Gastroesophageal sphincter (tissue), 4 donors: ENCODE measurements at places on chromosomes 4 and X. TPM values are rescaled to one million over a fixed set of nuclear protein-coding genes. Genes with fewer than 3 reads are reported as not detected.

Gene DCAF8L2
- total RNA-seq = not detected

DNA sequence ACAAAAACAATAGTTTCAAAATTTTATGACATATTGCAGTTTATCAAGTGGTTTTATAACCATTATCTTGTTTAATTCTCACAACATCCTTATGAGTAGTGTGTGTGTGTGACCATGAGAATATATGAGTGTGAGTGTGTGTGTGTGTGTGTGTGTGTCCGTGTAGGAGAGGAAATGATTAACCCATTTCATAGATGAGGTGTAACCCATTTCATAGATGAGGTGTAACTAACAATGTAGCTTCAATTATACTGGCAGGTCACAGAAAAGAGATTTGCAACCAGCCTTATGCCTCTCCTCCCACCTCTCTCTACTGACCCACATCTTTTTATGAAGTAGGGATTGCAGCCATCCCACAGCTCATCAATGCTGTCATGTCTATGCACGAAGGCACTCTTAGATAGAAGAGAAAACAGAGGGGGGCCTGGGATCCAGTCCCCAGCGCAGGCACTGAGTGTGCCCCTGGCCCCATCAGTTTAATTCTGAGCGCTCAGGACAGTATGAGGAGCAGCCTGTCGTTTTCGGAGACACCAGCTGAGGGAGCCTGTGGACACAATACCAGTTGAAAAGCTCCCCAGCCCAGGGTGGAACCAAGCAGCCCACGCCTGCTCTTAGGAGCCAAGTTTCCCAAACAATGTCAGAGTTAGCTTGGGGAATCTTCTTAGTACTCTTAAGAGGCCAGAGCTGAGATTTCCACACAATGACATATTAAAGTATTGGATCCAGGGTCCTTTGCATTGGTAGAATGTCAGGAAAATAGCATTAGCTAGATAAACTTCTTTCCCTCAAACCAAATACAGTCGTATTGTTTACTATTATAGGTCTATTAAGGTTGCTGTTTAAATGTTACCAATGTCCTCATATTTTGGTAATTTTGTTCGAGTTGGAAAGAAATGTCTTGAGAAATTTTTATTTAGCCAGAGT lies 88.6 kb downstream of the PALLD start:
- ATAC-seq = peak; percentile 91

Gene JADE3
- total RNA-seq = 5.5 TPM

GRCh38 chr4:60744767-60745166 lies 455.4 kb upstream of the ADGRL3 start:
- no peak for ATAC-seq

Gene FRYL
- 92.5 TPM for total RNA-seq

GRCh38 chr4:4847011-4847410 lies 12.5 kb upstream of the MSX1 start:
- ATAC-seq = no peak

DNA sequence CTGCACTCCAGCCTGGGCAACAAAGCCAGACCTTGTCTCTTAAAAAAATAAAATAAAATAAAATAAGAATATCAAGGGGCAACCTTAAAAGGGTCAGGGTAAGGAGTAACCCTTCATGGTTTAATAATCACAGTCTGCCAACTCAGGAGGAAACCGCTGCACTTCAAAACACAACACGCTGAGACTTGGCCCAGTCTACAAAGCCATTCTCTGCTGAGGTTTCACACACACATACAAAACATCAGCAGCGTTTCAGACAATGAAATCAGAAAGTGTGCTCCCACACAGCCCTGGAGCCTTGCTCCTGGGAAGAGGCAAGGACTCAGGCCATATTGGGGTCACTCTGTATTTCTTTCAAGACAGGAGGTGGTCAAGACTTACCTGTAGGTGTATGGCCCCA lies 18.3 kb downstream of the SCARB2 start:
- ATAC-seq = no peak

DNA sequence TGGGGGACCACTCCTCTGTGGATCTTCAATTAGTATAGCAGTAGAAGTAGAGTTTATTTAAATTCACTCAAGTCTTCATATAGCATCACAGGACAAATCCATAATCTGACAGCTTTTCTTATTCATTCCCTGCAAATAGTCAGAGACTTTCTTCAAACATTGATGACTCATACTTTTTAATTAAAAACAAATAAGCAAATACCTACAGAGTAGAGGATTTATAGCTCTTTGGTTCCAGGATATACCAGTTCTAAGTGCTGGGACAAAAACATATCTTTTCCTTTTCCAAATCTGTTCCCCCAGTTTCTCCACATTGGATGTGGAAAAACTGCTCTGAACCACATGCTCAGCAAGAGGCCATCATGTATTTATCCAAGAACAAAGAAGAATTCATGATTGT lies 24.1 kb downstream of the EMCN start:
- no peak for ATAC-seq

Gene FGF13
- total RNA-seq = 19.3 TPM

Gene RPGR
- 23.5 TPM for total RNA-seq

DNA sequence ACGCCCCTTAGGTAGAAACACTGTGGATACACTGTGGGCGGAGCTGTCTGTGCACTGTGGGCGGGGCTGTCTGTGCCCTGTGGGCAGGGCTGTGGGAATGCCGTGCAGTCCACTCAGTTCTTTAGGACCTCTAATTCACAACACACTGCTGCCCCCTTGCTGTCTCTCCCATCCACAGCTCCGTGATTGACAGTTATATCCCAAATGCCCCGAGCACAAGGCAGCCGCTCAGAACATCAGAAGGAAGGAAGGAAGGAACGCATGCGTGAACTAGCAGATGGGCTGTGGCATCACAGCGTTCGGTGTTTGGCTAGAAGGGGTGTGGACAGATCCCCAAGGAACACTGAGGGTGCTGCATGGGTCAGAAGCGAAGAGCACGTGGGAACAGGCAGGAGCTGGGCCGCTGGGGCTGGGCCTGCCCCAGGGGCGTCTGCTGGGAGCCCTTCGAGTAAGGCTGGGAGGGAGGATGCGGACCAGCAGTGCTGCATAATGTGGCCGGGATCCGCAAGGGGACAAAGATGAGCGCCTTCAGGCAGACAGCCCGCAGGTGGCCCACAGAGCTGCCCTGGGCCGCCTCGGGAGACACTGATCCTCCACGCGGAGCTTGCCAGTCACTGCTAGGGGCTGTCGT lies 29.8 kb downstream of the ACOX3 start:
- ATAC-seq = peak; percentile 60

GRCh38 chrX:21255032-21255618 lies 119.1 kb upstream of the CNKSR2 start:
- ATAC-seq = no peak

Gene ATP1B4
- not detected for total RNA-seq

Gene UGT2B11
- not detected for total RNA-seq

Gene ADRA2C
- total RNA-seq = 26.5 TPM

- ATAC-seq = no peak
These were observed 52.6 kb downstream of the PCYT1B start for GRCh38 chrX:24594501-24594900.

- ATAC-seq = no peak
These were observed 167.0 kb upstream of the RPL34 start for GRCh38 chr4:108453366-108453765.

DNA sequence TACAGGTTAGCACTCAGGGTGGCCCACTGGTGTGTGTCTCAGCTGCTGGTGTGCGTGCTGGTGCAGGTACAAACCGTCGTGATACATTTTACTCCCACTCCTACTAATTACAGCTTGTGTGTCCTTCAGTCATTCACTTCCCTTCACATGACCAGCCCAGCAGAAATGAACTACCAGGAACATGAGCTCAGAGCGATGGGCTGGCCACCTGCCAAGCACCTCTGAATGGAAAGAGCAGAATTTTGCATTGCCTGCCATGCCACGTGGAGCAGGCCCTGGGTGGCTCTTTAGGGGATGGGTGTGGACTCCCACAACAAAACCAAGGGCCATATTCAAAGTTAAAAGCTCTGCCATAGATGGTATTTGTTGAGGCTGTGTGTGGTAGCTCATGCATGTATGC lies 58.9 kb upstream of the PGM2 start:
- ATAC-seq = no peak

Gene GYPA
- total RNA-seq = not detected

GRCh38 chrX:69289046-69289792 lies 124.0 kb upstream of the PJA1 start:
- no peak for ATAC-seq

DNA sequence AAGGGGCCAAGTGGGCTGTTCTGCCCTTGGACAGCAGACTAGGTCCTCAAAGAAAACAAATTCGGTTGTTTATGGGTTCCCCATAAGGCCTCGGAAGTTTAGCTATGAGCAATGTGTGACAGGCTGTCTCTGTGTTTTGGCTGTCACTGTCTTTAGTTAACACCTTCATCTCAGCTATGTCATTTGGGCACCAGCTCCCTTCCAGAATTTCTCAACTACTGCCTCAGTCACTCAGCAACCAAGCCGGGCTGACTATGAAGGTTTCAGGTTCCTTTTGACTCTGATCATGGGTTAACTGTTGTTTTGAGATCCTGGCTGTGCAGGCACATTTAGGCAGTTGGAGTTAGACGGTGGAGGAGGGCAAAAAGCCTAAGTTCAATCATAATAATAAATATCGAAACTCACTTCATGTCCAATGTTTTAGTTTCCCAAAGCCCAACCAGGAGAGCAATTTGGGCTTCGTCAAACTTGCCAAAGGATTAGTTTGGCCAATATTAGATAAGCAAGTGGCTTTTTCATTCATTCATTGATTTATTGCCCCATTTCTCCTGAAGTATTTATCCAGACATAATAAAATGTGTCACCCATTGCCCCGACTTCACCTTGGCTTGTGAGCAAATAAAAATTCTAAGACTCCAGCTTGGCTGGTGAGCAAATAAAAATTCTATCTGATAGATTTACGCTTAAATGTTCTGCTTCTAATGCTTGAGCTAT lies 9.1 kb upstream of the PAGE1 start:
- no peak for ATAC-seq

DNA sequence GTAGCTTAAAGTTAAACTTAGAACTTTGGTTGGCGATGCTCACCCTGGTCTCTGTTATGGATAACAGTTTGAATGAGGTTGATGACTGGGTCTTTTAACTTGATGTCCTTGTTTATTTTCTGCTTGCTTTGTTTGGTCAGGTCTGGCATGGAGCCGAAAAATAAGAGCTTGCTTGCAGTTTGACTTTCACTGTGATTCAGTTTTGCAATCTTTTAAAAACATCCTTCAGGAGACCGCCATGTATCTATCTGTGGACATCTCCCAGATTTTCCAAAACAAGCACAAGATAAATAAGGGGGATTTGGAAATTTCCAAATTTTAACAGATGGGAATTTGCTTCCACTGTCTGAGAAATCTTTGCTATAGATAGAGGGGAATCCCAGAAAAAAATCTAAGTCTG lies 246.7 kb downstream of the PALLD start:
- ATAC-seq = no peak

- ATAC-seq = no peak
These were observed 1445.1 kb upstream of the TENM3 start for GRCh38 chr4:180798036-180798577.

GRCh38 chr4:4784379-4784778 lies 75.1 kb upstream of the MSX1 start:
- ATAC-seq = no peak

Gene ATP2B3
- total RNA-seq = not detected

GRCh38 chr4:102675141-102675540 lies 85.6 kb downstream of the MANBA start:
- ATAC-seq = no peak

Gene CTAG1A
- total RNA-seq = not detected

Gene TBX22
- total RNA-seq = not detected

Gene TREX2
- 0.42 TPM for total RNA-seq

Gene RAB9B
- 9.4 TPM for total RNA-seq

Gene RTL9
- 0.07 TPM for total RNA-seq
